Fibroblast of upper back skin (primary cell): ENCODE measurements at places on chromosomes 12 and 14.

- no peak for DNase-seq
Observed at GRCh38 chr14:66017927-66018326, 468.2 kb upstream of the CCDC196 start.

- no peak for DNase-seq
Observed at GRCh38 chr14:92582706-92583452, 69.3 kb downstream of the RIN3 start.

DNA sequence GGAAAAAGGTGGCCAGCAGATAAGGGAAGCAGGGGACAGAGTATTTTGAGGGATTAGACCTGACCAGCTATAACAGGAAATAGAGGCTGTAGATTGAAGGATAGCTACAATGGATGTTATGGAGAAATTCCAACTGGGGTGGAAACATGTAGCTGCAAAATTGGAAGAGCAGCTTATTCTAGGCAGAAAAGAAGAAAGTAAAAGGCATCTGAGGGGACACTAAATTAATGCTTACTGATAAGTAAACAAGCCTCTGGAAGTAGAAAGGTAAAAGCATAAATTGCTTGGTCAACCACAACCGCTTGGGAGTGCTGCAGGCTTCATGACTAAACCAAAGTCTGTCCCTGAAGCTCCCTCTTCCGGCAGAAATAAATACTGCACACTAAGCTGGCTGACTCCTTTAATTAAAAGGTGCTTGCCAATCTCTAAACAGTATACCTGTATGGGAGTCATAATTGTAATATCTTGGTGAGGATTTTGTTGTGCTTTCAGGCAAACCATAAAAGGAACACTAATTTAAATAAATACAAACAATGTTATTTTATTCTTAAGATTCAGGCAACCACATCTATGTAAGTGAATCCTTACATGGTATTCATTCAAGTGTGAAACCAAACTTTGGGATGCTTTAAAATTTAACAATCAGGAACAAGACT lies 7.7 kb downstream of the UBC start:
- DNase-seq: peak; percentile 90

DNA sequence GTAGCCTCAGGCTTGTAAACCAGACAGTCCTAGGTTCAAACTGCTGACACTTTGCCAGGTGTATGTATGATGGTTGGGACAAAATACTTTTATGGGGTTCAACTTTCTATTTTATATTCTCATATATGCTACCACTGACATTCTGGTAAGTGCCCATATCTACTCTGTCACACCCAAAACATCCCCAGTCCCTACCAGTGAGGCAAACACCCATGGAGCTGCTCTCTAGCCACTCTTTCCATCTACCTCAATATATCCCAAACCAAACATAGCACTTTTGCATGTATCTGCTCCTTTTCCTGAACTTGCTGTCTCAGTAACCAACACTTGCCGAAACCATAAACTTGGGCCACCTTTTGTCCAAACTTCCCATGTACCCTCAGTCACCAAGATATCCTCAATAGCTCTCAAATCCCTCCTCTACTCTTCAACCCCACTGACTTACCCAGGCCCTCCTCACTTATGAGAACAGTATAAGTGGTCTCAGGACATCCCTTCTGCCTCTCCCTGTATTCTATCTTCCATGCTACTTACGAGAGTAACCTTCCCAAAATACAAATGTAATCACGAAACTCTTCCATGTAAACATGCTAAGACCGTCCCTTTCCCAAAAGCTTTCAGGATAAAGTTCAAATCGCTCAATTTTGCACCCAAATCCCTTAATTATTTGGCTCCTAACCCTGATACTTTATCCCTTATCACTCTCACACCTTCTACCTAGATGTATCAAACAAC lies 3.6 kb downstream of the GALC start:
- no peak for DNase-seq

DNA sequence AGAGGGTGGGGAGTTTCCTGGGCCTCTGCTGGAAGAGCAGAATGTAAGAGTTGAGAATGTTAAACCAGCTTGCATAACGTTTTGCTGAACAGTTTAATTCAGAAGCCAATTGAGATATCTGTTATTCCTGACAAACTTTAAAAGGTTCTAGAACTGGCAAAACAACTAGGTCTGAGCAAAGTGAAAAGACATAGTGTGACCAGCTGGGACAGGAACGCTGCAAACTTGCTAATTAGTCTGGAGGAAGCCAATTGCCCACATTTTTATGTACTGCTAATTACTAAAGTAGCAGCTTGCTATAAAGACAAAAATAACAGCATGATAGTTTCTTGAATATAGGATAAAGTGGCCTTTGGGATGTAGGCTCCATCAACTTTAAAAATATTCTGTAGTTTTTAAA lies 704.9 kb downstream of the NRXN3 start:
- no peak for DNase-seq

- no peak for DNase-seq
Observed at GRCh38 chr12:3518902-3519301, 27.9 kb downstream of the PRMT8 start.
